Bladder microvascular endothelial cell (primary cell): ENCODE measurements at places on chromosomes 6 and 20. TPM values are rescaled to one million over a fixed set of nuclear protein-coding genes. Genes with fewer than 3 reads are reported as not detected.

Gene BPIFB4
- total RNA-seq = not detected in 2 replicates

Gene CDSN
- 0.06 TPM in 1 of 2 replicates, not detected in the other for total RNA-seq

Gene ZNF165
- 0.13 and 0.16 TPM in 2 replicates for total RNA-seq

Gene PLCB4
- total RNA-seq = 0.65 and 11.9 TPM in 2 replicates

Gene PRDM13
- total RNA-seq = not detected in 2 replicates

Gene CSNK2A1
- 61.2 and 154 TPM in 2 replicates for total RNA-seq

Gene MAP1LC3A
- 14.2 and 28.1 TPM in 2 replicates for total RNA-seq

Gene TSPO2
- not detected in 2 replicates for total RNA-seq

Gene KCNQ2
- total RNA-seq = not detected in 2 replicates

Gene SLA2
- total RNA-seq = not detected in 2 replicates

Gene PGC
- not detected in 2 replicates for total RNA-seq

Gene PBOV1
- not detected in 2 replicates for total RNA-seq

Gene FAM217A
- not detected in 2 replicates for total RNA-seq

Gene MUCL3
- not detected in 2 replicates for total RNA-seq

Gene COL10A1
- total RNA-seq = not detected in 2 replicates

Gene IL17A
- not detected in 2 replicates for total RNA-seq

Gene LYRM2
- 9.4 and 12.1 TPM in 2 replicates for total RNA-seq

Gene RALGAPA2
- total RNA-seq = 36.4 and 56.5 TPM in 2 replicates

Gene SYNDIG1
- total RNA-seq = not detected in 2 replicates

Gene MACROD2
- total RNA-seq = 0.65 and 1.3 TPM in 2 replicates

Gene PPP1R16B
- 109 and 184 TPM in 2 replicates for total RNA-seq

Gene STX7
- total RNA-seq = 13.9 and 46.1 TPM in 2 replicates

Gene TCF15
- total RNA-seq = 1.6 and 3.7 TPM in 2 replicates

Gene SLC22A2
- not detected in 2 replicates for total RNA-seq

Gene SEL1L2
- not detected in 2 replicates for total RNA-seq

Gene VGLL2
- total RNA-seq = not detected in 2 replicates
